ENCODE measurements at places on chromosomes 2 and 18. TPM values are rescaled to one million over a fixed set of nuclear protein-coding genes. Genes with fewer than 3 reads are reported as not detected.
A peak's percentile ranks its signal among the peaks of the same experiment; 100 is the strongest.

DNA sequence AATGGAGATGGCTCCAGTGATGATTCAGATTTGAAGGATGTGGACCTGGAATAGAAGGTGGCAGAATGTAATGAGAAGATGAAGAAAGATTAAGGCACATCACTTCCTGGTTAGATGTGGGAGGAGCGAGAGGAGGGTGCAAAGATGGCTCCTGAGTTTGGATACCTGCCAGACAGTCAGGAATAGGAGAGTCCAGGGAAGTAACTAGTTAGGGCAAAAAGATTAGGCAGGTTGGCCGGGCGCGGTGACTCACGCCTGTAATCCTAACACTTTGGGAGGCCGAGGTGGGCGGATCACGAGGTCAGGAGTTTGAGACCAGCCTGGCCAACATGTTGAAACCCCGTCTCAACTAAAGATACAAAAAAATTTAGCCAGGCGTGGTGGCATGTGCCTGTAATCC is 5.6 kb downstream of the C2orf74 start:
- no peak for DNase-seq
- no peak overlapping the region for H3K4me3 ChIP-seq
- H3K27ac ChIP-seq, result no peak overlapping the region
- H3K27me3 ChIP-seq, result no peaks in the 10 kb centered on the region

XIRP2 gene
- 0.03 TPM for total RNA-seq

MTCL1 gene
- 9.6 TPM for total RNA-seq

GRCh38 chr2:202064171-202064880 is 8.7 kb upstream of the KIAA2012 start:
- no peak overlapping the region for H3K27ac ChIP-seq
- H3K4me1 ChIP-seq, result no peaks in the 10 kb centered on the region
- no peak overlapping the region for H3K4me3 ChIP-seq
- H3K27me3 ChIP-seq, result no peaks in the 10 kb centered on the region

ALPP gene
- 21.6 TPM for total RNA-seq

GRCh38 chr2:10048501-10049171 is 5.3 kb downstream of the KLF11 start:
- H3K4me1 ChIP-seq, result peaks cover 10% of the 10 kb centered on the region
- H3K27me3 ChIP-seq, result no peaks in the 10 kb centered on the region
- no peak overlapping the region for H3K4me3 ChIP-seq
- no peak overlapping the region for H3K27ac ChIP-seq

- no peak overlapping the region for H3K4me3 ChIP-seq
- no peaks in the 10 kb centered on the region for H3K27me3 ChIP-seq
- peaks cover 6% of the 10 kb centered on the region for H3K4me1 ChIP-seq
- no peak for DNase-seq
- H3K27ac ChIP-seq, result peak overlapping the region; percentile 69
Measured at GRCh38 chr18:10041180-10041579, 127.4 kb downstream of the VAPA start.

- no peaks in the 10 kb centered on the region for H3K36me3 ChIP-seq
- no peaks in the 10 kb centered on the region for H3K4me1 ChIP-seq
- H3K4me3 ChIP-seq, result no peak overlapping the region
Measured at GRCh38 chr18:49028801-49029506, 78.2 kb upstream of the SMAD7 start.

All from ovary (tissue), 10 donors.